DMS153 (cell line): ENCODE measurements at places on chromosomes 5 and 9.

- DNase-seq: no peak
Measured at GRCh38 chr5:87277279-87277835, 9.7 kb downstream of the RASA1 start.

- DNase-seq: no peak
Measured at GRCh38 chr5:74098456-74098855, 472.5 kb downstream of the ARHGEF28 start.

GRCh38 chr9:78786794-78787193, 489.9 kb downstream of the PSAT1 start:
- no peak for DNase-seq

DNA sequence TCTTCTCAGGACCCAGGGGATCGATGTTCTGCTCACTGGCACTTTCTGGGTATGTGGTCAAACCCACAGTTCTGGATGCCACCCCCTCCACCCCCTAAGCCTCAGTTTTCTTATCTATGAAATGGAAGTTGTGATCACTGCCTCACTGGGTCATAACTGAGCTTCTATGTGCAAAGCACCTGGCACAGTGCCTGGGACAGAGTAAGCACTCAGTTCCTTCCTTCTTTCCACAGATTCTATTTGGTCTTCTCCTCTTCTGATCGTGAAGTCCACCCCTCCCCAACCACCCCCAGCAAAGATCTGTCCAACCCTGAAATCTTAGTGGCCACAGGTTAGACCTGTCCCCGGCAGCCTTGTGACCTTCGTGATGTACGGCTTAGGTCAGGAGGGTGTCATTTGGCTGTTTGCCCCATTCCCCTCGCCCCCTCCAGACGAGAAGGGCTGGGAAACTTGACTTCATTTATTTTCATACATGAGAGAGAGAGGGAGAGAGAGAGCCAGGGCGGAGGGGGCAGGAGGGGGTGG, 181.4 kb downstream of the FGF18 start:
- DNase-seq: no peak

DNA sequence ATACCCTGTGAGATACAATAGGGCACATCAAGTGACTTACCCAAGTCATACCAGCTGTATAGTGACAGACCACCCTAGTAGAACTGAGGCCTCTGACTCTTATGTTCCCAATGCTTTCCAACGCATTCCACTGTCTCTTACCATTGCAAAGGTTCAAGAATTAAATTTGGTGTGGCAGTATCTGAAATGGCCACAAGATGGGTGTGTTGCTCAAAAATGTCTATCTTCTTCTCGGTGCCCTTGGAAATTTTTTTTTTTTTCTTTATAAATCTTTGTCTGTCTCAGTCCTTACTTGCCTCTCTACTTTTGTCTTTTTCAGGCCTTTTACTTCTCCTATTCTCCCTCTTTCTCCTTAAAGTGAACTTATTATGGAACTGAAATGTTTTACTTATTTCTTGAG, 48.4 kb downstream of the GPR21 start:
- DNase-seq: no peak

- no peak for DNase-seq
Measured at GRCh38 chr5:93894601-93895354, 153.4 kb upstream of the POU5F2 start.

DNA sequence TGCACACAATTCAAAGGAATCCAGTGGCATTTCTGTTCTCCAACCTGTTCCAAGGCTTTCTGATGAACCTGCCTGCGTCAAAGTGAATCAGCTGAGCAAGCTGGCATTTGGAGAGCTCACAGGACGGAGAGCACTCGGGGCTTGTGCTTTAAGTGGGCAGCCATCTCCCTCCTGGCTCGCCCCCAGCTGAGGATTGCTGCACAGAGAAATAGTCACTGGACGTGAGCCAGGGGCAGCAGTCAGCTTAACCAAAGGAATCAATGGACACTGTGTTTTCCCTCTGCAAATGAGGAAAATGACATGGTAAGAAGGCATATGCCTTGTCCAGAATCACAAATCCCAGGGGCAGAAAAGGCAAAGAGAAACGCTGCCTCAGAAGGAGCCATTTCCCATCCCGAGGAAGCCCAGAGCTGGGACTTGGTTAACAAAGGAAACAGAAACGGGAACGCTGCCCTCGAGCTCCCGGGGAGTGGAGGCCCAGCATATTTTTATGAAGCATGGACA, 299.4 kb downstream of the ZSWIM6 start:
- no peak for DNase-seq

- DNase-seq: peak; percentile 41
Measured at GRCh38 chr9:105901514-105902109, 207.3 kb downstream of the TMEM38B start.

GRCh38 chr9:118563677-118564076, 805.6 kb downstream of the BRINP1 start:
- DNase-seq: no peak

- DNase-seq: no peak
Measured at GRCh38 chr5:93599001-93599379, 16.0 kb downstream of the NR2F1 start.

GRCh38 chr5:172380987-172381643, 73.2 kb downstream of the SH3PXD2B start:
- no peak for DNase-seq

- DNase-seq: no peak
Measured at GRCh38 chr5:107979291-107979690, 308.6 kb upstream of the EFNA5 start.

GRCh38 chr9:131892162-131892707, 152.4 kb upstream of the RAPGEF1 start:
- DNase-seq: no peak

GRCh38 chr9:110241260-110241857, 14.9 kb downstream of the TXN start:
- no peak for DNase-seq

GRCh38 chr9:6355728-6356127, 27.6 kb downstream of the TPD52L3 start:
- no peak for DNase-seq

- DNase-seq: no peak
Measured at GRCh38 chr9:113317777-113318176, 14.6 kb upstream of the RNF183 start.

GRCh38 chr5:36741128-36741527, 134.7 kb downstream of the SLC1A3 start:
- no peak for DNase-seq

DNA sequence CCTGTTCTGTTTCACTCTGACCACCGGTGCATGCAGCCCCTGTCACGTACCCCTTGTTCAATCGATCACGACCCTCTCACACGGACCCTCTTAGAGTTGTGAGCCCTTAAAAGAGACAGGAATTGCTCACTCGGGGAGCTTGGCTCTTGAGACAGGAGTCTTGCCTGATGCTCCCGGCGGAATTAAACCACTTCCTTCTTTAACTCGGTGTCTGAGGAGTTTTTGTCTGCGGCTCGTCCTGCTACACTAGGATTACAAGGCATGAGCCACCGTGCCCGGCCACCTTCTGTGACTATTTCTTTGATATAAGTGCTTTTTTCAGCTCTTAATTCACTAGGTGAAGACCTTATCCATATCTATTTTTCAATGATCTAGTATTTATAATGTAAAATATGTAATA, 167.5 kb downstream of the TTC39B start:
- no peak for DNase-seq

GRCh38 chr5:96721351-96721977, 59.3 kb downstream of the CAST start:
- no peak for DNase-seq

GRCh38 chr9:114031948-114032840, 45.9 kb downstream of the AMBP start:
- DNase-seq: no peak

DNA sequence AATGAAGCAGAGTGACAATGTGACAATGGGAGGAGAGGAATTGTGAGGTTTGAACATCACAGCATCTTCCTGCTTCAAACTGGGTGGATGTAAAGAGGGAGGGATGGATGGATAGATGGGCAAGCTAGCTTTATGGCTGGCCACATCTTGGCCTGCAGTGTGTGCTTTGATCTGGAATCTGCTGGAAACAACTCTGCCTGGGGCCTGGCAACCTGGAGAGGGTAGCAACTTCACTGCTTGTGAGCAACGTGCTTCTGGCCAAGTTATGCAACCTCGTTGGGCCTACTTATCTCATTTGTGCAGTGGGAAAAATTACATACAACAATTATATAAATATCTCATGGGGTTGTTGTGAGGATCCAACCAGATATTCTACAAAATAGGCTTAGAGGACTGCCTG, 5.3 kb downstream of the IL9 start:
- DNase-seq: no peak

GRCh38 chr9:28970241-28970654, 1397.0 kb upstream of the C9orf72 start:
- DNase-seq: no peak

DNA sequence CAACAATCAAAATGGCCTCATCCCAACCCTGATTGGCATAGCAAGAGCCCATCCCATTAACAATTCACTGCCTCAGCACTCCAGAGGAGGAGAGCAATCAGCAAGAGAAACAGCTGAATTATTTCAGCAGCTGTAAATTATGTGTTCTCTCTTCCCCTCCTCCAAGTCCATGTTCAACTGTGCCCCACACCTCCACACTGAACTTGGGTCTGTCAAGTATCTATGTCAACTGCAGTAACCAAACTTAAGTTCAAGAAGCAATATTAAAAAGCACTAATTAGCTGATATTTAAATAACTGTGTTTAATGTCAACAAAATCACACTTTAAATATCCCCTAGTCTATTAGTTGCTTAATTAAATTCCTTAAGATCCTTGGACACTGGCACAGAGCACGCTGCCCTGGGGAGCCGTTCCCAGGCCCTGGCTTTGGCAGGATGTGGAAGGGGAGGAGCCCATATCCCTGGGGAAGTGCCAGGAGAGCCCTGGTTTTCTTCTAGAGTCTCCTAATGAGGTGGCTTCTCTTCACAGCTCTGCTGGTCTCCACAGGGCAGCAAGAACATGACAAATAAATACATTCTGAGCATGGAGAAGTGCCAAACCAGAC, 50.6 kb downstream of the SIL1 start:
- DNase-seq: no peak

DNA sequence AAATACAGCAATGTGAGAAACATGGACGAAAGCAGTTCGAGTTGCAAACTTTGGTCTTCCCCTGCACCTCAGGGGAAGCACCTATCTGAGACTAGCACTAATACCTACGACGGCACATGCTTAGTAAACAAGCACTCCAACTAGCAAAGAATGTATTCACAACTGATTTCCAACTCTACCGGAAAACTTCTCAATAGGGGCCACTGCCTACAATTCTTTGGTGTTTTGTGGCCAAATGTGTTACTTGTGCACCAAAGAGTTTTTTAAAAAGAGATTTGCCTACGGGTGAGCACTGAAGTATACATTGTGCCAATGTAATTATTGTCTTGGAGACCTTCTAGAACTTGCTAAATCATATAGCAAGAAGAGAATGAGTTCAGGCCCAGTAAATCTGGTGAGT, 12.2 kb downstream of the ENC1 start:
- DNase-seq: no peak

DNA sequence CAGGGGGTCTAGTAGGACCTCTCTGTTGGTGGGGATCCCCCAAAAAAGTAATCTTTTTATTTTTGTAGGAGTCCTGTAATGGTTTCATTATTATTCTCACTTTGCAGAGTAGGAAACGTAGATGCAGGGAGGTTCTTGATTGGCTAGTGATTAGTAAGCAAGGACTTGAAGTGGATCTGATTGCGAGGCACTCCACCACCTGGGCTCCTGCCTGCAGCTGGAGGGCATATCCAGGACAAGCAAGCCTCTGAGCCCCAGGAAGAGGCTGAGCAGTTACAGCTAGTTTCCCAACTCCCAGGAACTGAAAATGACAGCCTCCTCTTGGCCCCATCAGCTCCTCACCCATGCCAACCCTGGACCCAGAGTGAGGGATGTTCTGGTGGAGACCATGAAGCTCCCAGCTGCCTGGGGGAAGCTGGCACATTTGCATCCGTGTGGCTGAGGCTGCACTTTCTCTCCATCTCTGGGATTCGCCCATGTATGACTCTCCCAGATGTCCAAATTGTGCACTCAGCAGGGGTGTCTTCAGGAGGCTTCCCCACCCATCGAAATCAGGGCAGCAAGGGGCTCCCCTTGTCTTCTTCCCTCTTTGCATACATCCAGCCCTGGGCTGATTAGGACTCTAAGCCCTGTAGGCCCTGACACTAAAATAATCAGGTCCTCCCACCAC, 10.2 kb downstream of the KCNIP1 start:
- no peak for DNase-seq

- no peak for DNase-seq
Measured at GRCh38 chr5:32231241-32231640, 57.1 kb upstream of the GOLPH3 start.

GRCh38 chr9:3215658-3216057, 310.1 kb downstream of the RFX3 start:
- DNase-seq: no peak

DNA sequence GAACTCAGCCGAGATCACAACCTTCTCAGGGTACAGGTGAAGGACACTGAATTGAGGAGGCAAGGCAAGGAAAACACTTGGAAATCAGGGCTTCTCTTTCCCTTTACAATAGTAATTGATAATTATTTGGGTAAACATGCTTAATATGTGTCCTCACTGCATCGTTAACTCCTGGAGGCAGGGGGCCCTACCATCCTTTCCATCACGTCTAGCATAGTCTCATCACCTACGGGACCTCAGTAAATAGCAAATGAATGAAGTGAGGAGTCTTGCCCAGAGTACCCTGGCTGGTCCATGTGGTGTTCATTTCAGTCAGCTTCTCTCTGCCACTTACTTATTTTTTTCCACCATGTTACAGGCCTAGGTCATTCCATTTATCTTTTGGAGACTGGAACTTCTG, 2.3 kb downstream of the F2RL1 start:
- no peak for DNase-seq

- no peak for DNase-seq
Measured at GRCh38 chr5:179308563-179309382, 36.5 kb downstream of the ADAMTS2 start.

DNA sequence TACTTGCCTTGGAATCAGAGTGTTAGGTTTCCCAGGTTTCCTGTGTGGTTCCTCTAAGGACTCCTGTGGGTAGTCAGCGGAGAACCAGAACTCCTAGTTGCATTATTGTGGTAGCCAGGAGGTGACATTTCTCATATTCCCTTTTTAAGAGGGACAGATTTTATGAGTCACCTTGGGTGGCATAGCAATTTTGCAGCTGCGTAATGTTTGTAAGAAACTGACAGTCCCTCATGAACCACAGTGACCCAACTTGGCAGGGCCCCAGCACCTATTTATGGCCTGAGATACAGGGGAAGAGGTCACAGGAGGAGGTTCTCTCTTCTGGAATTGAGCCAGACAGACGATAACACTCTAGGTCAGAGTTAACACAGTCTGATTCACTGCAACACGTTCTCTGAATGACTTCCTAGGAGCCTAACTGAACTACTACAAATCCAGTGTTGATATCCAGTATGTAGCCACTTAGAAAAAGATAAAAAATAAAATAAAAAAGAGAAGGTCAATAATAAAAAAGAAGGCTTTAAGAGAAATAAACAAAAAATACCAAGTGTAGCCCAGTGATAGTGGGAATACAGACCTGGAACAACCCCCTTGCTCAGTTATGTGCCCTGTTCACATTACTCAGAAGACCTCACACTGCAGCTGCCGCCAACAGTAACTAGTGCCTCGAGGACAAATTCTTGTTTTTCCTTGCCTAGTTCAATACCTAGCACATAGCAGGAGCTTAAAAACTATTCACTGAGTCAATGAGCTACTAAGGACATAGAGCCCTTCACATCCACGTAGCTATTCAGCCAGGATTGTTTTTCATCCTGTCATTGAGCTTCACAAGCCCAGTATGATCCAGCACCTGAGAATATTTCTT, 50.7 kb upstream of the VLDLR start:
- peak; percentile 91 for DNase-seq
